ENCODE measurements at places on chromosomes 16 and 17.

GRCh38 chr17:27413315-27413714 is 42.9 kb upstream of the KSR1 start:
- no peak for DNase-seq

GRCh38 chr17:60393840-60394723 is 2.1 kb upstream of the USP32 start:
- no peak for DNase-seq

DNA sequence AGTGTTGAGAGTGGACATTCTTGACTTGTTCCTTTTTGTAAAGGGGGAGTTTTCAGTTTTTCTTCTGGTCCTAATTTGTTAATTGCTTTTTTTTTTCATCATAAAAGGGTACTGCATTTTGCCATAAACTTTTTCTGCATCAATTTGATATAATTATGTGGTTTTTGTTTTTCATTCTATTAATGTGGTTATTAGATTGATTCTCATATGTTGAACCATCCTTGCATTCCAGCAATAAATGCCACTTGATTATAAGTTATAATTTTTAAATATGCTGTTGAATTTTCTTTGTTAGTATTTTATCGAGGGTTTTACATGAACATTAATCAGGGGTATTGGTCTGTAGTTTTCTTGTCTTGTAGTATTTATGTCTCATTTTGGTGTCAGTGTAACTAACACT is 87.2 kb upstream of the SMIM36 start:
- DNase-seq: no peak

DNA sequence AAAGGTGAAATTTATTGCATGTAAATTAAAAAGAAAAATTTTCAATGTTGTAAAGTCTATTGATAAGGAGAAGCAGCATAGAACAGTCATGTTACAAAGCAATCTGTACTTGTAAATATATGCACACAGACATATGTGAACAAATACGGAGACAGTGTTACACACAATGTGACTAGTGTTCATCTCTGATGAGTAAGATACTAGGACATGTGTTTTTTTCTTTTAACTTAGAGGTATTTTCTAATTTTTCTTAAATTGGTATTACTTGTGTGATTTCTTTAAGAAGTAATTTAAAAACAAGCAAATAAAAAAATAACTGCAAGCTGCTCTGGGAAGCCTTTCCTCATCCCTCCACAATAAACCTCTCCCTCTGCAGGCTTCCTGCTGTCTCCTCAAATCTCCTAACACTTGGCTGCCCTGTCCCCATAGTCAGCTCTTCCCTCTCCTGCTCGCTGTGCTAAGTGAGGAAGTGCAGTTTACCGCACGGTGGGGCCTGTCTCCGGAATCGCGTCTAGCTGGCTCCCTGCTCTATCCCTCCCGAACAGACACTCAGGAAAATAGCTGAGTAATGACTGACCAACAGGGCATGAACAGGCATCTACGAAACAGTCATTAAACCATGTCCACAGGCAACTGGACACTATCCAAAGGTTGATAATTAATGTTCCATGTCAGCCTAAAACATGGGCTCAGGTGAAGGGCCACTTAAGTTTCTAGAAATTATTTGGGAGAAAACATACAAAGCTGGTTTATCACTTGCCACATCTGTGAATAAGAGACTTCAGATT is 35.9 kb downstream of the CMTM4 start:
- no peak for DNase-seq

- DNase-seq: no peak
Observed at GRCh38 chr17:57819285-57819684, 30.6 kb downstream of the MRPS23 start.

GRCh38 chr17:46847204-46848191 is 3.9 kb upstream of the WNT9B start:
- DNase-seq: no peak

DNA sequence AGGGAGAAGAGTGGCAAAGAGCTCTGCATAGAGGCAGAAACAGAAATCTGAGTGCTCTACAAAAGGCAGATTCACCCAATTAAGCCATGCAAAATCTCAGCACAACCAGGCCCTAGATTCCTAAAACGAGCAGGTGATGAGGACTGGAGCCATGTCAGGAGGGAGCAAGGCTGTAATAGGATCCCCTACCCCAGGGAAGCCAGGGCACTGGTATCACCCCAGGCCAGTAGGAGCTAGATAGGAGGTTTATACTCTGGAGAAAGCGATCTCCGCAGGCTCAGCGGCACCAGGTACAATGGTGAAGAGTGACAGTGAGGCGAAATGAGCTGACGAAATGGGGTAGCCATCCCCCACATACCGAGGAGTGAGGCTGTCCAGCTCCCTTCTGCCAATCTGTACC is 171.5 kb downstream of the PARN start:
- DNase-seq: no peak

DNA sequence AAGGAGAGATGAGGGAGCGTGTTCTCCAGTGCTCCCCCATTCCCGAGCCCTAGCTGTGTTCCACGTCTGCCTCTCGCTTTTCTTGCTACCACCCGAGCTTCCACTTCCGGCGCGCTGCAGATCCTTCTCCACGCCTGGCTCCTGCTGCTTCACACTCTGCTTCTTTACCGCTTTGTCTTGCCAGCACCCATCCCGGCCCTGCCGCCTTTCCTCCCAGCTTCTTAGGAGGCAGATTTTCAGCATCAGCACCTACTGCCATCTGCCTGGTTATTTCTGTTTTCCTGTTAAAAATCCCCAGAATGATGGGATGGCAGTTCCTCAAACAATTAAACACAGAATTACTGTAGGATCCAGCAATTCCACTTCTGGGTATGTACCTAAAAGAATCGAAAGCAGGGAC is 64.7 kb downstream of the ELAC2 start:
- no peak for DNase-seq

DNA sequence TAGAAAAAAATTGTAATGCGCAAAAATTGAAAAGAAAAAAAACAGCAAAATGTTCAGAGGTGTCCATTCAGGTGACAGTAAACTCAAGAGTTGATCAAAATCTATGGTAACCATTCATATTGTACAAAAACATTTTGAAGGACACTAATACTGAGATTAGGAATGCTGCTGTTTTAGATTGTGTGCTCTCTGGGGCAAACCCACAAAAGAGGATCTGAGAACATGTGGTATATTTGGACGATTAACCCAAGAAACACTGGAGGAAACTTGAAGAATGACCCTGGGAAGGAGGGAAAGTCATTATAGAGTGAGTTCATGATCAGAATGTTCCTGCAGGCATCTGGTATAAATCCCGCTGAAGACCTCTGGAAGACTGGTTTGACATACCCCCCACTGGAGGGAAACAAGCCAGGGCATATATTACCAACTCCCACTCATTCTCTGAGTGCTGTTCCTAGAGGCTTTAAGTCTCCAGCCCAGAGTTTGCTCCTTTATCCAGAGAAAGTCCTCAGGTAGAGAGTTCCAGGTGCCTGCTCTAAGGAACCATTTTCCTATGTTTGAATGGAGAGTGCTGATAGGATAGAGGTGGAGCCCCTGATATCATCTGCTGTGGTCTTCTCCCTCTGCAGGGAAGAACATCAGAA is 1.2 kb downstream of the KRTAP4-2 start:
- no peak for DNase-seq

- no peak for DNase-seq
Observed at GRCh38 chr16:54579106-54579728, 292.6 kb upstream of the IRX3 start.

DNA sequence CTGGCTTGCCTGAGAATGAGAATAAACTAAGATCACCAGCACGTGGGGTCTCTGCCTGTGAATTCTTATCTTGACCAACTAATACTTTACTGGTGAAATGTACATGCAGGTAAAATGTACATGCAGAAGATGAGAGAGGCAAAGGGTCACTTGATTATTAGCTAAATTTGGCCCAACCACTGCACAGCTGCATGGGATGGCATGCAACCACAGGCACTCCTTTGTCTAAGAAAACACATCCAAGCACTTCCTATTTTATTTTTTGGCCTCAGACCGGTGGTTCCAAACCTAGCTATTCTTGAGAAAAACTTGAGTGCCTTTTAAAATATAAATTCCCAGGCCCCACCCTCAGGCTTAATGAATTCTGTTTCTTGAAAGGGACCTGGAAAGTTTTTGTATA is 77.9 kb downstream of the SYCE1L start:
- no peak for DNase-seq

DNA sequence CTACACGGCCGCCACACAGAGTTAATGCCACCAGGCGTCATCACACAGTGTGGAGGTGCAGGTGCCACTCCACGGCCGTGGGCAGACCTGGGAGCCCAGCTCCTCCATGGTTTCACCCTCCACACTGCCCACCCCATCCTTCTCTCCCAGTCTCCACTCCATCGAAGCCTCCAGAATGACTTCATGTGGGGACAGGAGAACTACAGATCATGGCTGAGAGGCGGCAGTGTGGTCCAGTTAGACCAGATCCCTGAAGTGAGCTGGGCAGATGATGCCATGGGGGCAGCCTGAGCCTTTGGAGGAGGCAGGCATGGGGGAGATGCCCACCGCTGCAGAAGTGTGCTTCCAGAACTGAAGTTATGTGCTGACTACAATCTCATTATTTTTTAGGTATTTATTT is 38.0 kb upstream of the FAAP100 start:
- no peak for DNase-seq

Data from stimulated activated CD4-positive, alpha-beta T cell treated with anti-CD3 and anti-CD28 coated beads, Interleukin-15, amount 100 ng/mL, for 48 hours (primary cell).